Mesothelial cell of epicardium (in vitro differentiated cells): ENCODE measurements at places on chromosomes 7 and 10.

GRCh38 chr10:132332433-132332754, 401 bp downstream of the LRRC27 start:
- no peak for DNase-seq

- no peak for DNase-seq
Observed at GRCh38 chr7:102926783-102927140, 14.0 kb downstream of the LRRC17 start.

DNA sequence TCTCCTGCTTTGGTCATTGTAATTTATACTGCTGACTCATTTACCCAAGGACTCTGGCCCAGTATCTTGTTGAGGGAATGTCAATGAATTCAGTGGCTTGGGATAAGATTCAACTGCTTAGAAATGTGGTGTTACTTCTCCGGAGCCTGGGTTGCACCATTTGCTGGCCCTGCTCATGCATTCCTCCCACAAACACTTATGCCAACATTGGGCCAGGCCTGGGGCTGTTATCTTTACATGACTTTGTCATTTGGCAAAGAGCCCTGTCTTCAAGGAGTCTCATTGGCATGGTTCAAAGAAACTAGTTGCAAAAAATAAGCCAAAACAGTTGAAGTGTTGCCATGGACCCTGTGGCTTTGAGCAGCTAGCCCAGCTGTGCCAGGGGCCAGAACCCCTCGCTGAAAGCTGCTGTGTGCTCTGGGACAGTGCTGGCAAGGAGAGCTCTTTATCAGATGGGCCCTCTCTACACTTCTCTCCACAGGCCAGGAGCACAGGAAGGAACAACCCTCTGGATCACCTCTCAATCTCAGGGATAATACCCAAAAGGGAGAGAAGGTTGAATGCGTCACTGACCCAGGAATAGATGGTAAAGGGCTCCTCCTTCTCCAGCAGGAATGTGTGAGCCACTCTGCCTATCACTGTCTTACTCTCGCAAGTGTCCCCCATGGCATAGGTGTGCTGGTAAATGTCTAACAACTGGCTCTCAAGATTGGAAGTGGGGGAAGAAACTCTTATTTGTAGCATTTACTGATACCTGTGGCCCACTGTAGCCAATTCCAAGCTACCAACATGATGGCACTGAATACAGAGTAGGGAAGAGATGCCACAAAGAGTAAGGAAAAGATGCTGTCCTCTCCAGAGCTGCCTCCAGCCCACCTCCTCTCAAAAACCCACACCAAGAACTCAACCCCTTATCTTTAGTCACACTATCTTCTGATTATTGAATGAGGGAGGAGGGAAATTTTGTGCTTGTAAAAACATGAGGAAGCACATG, 23.5 kb upstream of the PDE1C start:
- no peak for DNase-seq

DNA sequence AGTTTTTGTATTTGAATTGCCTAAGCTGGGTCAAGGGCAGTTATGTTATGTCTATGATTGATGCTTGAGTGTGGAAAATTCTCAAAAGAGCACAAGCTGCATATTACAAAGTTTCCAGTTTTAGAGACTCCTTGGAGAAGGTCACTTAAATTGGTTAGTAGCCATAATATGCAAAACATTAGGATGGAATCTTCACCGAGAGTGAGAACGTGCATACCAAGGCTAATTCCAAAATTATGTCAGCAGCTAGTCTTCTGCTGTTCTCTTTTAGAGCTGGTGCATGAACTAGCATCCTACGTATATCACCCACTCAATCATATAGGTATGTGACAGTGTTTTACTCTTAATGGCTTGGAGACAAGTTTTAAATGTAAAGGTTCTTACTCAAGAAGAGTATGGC, 49.2 kb downstream of the MKX start:
- DNase-seq: no peak

DNA sequence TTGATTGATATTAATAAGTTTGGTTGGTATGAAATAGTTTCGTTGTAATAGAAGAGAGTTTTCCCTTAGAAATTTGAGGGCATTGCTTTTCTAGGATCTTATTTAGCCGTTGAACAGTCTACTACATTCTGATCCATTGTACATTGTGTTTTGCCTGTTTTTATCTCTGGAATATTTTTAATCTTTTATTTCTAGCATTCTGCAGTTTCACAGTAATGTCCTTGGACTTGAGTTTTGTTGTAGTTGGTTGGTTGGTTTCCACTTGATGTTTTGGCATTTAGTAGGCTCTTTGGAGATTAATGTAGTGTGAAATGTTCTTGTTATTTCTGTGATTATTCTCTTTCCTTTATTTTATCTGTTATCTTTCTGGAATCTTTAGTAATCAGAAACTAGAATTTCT, 112.4 kb downstream of the CCSER2 start:
- no peak for DNase-seq

DNA sequence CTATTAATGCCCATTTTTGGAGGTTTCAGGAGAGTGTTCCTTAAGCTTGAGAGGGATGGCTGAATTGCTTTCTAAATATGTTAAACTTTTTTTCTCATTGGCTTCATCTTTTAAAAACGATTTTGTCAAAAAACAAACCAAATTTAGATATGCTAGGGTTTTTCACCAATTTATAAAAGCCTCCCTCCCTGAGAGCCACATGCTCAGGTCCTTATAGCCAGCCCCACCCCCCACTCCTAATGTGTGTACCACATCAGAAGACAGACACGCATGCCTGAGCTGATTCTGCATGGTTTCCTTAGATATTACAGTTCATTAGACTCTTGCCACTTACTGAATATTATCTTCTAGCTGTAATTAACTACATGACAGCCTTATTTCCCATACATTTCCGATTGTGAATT, 2.0 kb downstream of the CUL1 start:
- DNase-seq: no peak

GRCh38 chr10:104824380-104825006, 183.4 kb downstream of the SORCS3 start:
- peak; percentile 78 for DNase-seq

DNA sequence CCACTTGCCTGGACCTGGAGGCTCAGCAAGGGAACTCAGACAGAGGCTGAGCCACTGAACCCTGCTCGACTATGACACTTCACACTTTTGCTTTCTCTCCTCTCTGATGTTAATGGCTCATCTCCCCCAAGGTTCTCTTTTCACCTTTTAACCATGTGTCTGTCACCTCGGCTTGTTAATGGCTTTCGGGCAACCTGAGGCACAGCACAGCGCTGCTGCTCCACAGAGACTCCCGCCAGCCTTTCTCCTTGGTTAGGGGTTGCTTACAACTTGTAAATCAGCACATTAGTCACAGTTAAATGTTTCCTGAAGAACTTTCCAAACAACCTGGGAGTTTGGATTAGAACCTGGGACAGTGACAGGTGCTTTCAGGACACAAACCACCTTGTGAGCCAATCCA, 136.2 kb upstream of the TBX20 start:
- DNase-seq: no peak

GRCh38 chr7:45394117-45394708, 180.0 kb upstream of the ADCY1 start:
- DNase-seq: no peak

DNA sequence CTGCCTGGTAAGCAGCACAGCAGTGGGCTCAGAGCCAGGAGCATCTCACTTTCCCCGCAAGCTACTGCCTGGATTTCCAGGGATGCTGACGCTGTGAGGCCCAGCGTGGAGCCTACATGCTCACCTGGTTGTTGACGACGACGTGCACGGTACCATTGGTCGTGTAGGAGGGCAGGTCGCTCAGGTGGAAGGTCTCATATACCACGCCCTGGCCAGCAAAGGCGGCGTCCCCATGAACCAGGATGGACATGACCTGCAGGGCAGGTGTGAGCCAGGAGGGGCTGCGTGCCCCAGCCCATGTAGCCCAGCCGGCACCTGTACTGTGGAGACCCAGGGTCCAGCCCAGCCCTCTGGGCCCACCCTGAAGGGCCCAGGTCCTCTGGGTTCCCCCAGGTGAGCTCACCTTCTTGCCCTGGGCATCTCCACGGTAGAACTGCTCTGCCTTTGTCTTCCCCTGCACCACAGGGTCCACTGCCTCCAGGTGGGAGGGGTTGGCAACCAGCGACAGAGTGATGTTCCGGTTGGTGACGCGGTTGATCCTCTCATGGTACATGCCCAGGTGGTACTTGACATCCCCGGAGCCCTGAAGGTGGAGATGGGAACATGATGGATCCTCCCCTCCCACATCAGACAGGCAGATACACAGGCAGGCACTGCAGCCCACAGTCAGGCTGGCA, 15.4 kb downstream of the OGDHL start:
- no peak for DNase-seq

DNA sequence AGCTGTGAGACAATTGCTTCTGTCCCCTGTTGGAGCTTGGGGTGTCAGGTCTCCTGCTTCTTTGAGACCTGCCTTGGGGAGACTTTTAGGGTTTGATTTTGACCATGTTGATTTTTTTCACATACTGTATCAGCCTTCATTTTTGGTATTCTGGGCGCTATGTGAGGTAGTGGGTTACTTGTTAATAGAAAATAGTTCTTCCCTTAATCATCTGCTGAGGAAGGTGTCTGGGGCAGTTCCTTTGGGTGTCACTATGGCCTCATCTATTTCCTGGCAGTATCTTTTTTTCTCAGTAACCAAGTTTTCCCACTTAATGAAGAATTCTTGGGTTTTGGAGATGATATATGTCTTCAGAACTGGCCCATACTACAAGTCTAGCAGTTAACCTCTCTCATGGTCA, 4.6 kb upstream of the NOLC1 start:
- DNase-seq: no peak

DNA sequence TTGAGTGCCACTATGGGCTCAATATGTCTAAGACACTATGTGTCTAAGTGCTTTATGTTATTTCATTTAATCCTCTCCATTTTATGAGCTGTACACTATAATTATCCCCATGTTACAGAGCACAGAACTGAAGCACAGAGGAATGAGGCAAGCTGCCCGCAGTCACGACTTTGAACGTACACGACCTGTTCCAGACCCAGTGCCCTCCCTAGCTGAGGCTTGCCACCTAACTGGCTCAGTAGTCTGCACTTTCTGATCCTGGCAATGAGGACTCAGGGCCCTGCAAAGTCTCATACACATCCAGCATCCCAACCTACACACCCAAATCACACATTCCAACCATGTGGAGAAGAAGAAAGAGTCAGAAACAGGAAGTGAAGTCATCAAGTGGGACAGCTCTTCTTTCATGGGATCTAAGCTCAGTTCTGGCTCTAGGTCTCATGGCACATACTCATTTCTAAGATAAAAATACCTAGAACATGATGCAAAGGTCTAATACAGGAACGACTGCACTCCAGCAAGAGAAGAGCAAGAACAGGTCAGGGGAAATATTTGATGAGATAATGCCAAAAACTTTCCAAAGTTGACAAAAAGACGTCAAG, 42.4 kb upstream of the DDC start:
- no peak for DNase-seq

GRCh38 chr10:96642973-96643372, 56.2 kb upstream of the TM9SF3 start:
- no peak for DNase-seq

GRCh38 chr10:68508090-68508489, 19.2 kb downstream of the SLC25A16 start:
- no peak for DNase-seq

DNA sequence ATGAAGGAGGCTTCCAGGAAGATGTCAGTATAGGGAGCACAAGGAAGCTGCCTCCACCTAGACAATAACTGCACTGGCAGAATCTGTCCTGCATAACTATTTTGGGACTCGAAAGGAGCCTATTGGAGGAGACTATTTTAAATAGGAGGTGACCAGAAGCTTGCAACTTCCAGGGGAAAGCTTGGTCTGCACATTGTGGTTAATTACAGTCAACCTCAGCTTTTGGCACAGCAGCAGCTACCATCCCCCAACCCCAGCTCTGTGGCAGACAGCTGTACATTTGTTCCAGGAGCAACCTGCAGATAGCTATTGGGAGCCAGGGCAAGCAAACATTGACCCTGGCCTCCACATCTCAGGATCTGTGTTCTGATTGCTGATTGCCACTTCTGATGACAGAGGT, 46.3 kb upstream of the NANOS1 start:
- DNase-seq: no peak

GRCh38 chr10:124127965-124128810, 34.8 kb upstream of the CHST15 start:
- no peak for DNase-seq

DNA sequence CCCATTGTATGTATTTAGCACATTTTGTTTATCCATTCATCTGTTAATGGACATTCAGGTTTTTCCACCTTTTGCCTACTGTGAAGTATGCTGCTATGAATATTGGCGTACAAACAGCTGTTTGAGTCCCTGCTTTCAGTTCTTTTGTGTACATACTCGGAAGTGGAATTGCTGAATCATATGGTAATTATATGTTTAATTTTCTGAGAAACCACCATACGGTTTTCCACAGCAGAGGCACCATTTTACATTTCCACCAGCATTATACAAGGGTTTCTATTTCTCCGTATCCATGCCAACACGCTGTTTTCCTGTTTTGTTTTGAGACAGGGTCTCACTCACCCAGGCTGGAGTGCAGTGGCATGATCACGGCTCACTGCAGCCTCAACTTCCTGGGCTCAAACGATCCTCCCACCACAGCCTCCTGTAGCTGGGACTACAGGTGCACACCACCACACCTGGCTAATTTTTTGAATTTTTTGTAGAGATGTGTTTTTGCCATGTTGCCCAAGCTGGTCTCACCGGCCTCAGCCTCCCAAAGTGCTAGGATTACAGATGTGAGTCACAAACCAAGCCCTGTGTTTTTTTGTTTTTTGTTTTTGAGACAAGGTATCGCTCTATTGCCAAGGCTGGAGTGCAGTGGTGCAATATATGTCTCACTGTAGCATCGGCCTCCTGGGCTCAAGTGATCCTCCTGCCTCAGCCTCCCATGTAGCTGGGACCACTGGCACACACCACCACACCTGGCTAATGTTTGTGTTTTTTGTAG, 22.1 kb upstream of the FBXW4 start:
- no peak for DNase-seq

DNA sequence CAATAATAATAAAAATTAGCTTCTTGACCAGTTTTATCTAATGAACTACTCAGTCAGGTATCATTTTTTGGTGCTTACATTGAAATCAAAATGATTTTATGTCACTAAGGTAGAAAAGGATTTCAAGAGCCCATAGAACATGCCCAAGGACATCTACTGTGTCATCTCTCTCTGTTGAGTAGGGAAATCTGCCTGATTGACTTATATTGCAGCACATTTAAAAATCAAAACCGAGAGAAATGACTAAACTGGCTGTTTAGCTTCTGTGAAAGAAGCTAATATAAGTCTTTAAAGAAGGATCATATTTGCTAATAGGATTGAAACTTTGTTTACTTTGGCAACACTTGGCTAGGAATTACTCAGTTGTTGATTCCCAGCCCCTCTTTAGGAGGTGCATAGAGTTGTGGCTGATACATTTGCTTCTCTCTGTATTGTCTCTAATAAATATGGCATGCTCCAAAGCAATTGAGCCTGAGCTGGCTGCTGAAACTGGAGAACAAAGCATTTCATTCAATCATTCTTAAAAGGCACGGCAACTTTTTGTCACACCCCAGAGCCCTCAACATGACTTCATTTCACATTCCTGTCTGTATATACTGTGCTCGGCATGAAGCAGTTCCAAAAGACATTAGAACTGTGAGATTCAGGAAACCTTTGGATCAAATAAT, 1096.9 kb upstream of the POT1 start:
- no peak for DNase-seq

GRCh38 chr7:105013816-105014692, at the start of gene KMT2E:
TSS of gene KMT2E (plus strand) at chr7:105014205. CDS start at chr7:105040953, 26,748 bp downstream.
- DNase-seq: peak; percentile 81

- DNase-seq: no peak
Observed at GRCh38 chr7:127588697-127589482, 679 bp downstream of the ARF5 start.
